ENCODE measurements at places on chromosomes 3 and 15. TPM values are rescaled to one million over a fixed set of nuclear protein-coding genes. Genes with fewer than 3 reads are reported as not detected.

GRCh38 chr3:31225923-31226322 lies 306.8 kb upstream of the STT3B start:
- DNase-seq, result no peak

GRCh38 chr15:100985401-100985800 lies 66.2 kb downstream of the LRRK1 start:
- no peak for DNase-seq

- no peak for DNase-seq
Measured at GRCh38 chr3:43723121-43723734, 32.5 kb downstream of the ABHD5 start.

GRCh38 chr3:116741467-116741866 lies 31.9 kb downstream of the TUSC7 start:
- no peak for DNase-seq

DNA sequence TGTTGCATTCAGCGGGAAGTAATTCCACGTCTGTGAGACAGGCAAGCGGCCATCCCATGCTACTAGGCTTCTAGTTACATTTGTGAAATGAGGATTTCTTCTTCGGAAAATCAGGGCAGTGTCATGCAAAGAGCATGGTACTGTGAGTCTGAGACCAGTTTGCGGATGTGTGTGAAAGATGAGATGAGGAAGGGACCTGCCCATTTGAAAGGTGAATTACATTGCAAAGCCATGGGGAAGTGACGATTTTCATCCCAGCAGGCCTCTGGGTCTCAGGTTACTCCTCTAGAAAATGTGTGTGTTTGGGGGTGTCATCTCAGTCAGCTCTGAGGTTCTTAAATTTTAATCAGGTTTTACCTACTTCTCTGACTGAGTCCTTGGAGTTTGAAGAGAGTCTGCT lies 16.1 kb downstream of the TLE3 start:
- no peak for DNase-seq

DNA sequence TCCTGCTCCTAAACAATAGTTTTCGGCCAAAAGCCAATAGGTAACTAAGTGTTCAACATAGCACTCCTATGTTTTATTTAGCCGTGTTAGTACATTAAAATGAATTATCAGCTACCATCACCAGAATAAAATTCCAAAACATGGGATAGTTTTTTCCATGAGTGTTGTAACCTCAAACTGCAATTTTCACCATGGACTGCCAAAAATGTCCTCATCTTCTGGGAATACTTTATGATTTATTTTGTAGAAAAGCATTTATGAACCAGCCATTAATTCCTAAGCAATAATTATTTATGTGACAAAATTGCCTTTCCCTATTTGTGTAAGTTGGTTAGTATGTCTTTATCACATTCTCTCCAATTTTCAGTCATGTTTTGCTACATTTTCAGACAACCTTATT lies 438.1 kb downstream of the NAALADL2 start:
- no peak for DNase-seq

GRCh38 chr3:43726521-43726920 lies 35.8 kb downstream of the ABHD5 start:
- DNase-seq, result no peak

DNA sequence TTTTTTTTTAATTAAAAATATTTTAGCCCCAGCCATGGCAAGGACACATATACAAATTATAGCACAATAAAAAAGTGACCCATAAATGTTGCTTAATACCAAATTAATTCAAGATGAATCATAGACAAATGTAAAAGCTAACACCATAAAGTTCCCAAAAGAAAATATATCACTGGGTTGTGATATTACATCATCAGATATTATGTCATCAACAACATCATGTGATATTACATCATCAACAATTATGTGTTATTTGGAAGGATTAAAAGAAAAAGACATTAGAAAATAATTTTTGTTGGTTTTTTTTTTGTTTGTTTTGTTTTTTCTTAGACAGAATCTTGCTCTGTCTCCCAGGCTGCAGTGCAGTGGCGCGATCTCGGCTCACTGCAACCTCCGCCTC lies 34.5 kb upstream of the ABHD10 start:
- no peak for DNase-seq

GRCh38 chr3:121885386-121885785 lies 8.8 kb upstream of the SLC15A2 start:
- no peak for DNase-seq

GRCh38 chr3:139434764-139435307 lies 41.5 kb downstream of the RBP2 start:
- DNase-seq, result no peak

GRCh38 chr15:101501703-101502373 lies 12.3 kb upstream of the PCSK6 start:
- no peak for DNase-seq

GRCh38 chr3:170256597-170256996 lies 34.4 kb downstream of the PRKCI start:
- no peak for DNase-seq

GRCh38 chr3:194184265-194184751 lies 48.4 kb downstream of the HES1 start:
- DNase-seq, result no peak

DNA sequence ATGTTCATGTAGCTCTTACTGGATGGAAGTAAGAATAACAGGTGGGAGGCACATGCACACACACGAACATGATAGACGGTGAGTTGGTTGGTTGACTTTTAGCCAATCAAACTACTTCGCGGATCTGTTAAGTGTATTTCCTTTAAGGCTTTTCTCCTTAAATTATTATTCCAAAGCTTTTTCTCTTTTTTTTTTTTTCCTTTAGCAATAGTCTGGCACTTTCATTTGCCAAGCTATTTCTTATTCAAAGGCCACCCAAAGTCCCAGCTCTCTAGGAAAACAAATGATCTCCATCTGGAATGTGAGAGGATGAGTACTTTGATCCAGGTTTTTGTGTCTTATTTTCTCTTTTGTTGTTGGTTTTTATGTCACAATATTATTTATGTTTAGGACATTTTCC lies 141.1 kb downstream of the TPRG1 start:
- DNase-seq, result no peak

GRCh38 chr3:21927261-21927660 lies 176.3 kb upstream of the ZNF385D start:
- DNase-seq, result no peak

- no peak for DNase-seq
Measured at GRCh38 chr15:78461171-78461888, 23.3 kb downstream of the IREB2 start.

GRCh38 chr15:68559345-68560310 lies 19.2 kb upstream of the CORO2B start:
- peak; percentile 72 for DNase-seq

DNA sequence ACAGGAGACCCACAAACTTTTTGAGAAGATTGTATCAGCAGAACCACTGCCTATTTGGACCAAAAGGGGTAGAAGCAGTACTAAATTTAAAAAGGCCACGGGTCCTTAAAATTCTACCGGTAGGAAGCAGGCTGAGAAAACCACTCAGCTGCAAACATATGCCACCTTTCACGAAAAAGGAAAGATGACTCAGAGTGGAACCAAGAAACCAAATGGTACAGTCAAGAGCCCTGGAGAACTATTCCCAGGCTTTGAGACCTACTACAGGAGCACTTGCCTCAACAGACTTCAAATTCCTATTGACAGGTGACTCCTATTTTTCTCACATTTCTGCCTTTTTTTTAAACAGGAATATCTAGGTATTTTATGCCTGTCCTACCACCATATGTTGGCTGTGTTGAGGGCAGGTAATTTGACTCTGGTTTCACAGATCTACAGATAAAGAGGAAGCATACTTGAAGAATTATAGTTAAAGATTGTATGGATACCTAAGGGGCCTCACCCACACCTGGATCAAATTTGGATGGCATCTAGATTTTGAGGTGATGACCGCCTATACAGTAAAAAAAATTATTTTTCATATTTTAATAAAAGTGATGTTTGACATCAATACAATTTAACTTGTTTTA lies 10.1 kb downstream of the GOLIM4 start:
- no peak for DNase-seq

DNA sequence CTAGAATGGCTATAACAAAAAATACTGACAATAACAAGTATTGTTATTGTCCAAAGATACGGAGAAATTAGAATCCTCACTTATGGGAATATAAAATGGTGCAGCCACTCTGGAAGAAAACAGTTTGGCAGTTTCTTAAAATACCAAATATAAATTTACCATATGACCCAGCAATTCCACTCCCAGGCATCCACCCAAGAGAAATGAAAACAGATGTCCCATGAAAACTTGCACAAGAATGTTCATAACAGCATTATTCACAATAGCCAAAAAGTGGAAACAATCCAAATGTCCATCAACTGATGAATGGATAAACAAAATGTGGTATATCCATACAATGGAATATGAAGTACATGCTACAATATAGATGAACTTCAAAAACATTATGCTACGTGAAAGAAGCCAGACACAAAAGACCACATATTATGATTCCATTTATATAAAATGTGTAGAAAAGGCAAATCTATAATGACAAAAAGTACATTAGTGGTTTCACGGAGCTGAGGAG lies 9.4 kb downstream of the AAGAB start:
- DNase-seq, result no peak

DNA sequence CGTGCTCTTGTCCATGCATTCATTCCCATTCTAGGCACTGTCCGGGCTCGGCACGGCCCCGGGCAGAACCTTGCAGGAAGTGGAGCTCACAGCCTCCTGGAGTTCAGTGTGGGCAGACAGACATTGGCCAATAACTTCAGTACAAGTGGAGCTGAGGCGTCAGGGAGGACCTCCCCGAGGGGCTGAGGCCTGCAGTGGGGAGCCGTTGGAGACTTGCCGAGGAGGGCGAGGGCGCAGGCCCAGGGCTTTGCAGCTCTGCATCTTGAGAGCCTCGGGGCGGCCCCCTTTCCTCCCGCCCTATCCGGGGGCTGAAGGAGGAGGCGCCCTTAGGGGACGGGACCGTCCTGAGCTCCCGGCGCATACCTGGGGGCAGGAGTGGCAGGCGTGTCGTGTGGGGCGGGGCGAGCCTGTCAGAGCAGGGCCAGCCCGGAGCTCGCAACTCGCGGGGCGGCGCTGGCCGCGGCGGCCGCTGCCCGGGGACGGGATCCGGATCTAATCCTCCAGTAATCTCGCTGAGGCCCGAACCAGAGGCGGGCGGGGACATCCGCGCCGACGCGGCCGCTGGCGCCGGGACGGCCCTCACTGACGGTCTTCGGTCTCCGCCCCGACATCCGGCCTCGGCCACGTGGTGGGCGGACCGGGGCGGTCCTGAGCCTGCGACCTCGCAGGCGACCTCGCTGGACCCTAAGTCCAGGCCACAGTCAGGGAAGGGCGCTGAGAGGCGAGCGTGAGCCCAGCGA lies at the start of gene ACY1:
Gene ACY1 (plus strand): TSS at position 698 of the 740 bp plus-strand sequence. CDS start 530 bp downstream, outside the sequence.
- DNase-seq, result no peak

GRCh38 chr3:16211176-16211904 lies 36.9 kb downstream of the GALNT15 start:
- no peak for DNase-seq

DNA sequence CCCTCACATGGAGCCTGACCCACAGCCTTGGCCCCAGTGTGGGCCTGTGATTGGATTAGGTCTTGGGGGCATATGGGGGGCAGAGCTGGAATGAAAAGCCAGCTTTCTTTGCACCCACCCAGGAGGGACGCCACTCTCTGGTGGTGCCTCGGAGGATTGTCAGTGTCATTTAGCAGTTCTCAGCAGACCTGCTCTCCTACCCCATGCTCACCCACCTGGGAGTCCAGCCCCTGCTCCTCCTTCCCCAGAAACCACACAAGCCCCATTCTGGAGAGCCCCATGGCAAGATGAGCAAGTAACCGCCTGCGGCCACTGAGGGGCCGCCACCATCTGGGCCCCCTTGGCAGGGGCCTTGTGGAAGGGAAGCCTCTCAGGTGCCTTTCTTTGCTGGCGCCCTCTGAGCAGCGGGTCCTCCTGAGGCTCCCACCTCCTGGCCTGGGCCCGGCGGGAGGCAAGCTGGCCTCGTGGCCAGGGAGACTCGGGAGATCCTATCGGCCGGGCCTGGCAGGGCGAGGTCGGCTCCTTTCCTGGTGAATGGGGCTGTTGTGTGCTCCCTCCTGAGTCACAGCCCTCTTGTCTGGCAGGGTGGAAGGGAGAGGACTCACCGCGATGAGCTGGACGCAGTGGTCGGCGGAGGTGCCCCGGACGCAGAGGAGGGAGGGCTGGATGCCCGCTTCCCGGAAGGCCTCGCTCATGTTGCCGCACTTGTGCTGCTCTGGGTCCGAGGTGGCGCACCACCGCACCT lies 2.3 kb downstream of the MELTF start:
- no peak for DNase-seq

- DNase-seq, result no peak
Measured at GRCh38 chr3:71728632-71729342, 3.6 kb upstream of the EIF4E3 start.

DNA sequence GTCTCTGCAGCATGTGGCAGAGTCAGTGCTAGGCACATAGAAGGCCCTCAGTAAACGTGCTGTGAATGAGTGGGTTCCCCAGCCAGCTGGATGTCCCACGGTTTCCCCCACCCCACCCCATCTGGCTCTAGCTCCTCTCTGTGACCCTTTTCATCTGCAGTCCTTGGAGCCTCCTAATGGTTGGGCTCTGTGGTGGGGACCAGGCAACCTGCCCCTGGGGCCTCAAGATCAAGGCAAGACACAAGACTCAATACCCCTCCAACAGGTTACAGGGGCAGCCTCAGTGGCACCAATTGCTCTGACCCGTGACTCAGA lies 17.1 kb upstream of the CYP11A1 start:
- DNase-seq, result no peak

GRCh38 chr3:153429821-153430220 lies 267.8 kb downstream of the RAP2B start:
- DNase-seq, result no peak

DNA sequence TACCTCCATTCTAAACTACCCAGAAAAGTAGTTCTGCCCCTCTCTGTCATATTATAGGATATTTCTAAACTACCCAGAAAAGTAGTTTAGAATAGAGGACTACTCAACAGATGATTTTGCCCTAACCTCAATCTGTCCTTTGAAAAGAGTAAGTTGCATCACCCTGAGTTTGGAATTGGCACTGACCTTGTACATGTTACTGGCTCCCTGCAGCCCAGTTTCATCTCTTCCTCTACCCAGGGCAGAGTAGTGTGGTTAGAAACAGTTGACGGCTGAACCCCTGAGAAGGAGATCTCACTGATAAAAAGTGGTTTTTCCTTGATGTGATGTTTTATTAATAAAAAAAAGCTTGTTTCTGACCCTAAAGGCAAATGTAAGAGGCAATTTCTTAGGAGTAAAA lies 340.5 kb upstream of the NECTIN3 start:
- DNase-seq, result no peak

IQCH gene
- 8.6 TPM for polyA plus RNA-seq

PGBD4 gene
- polyA plus RNA-seq, result 1.9 TPM

COL8A1 gene
- polyA plus RNA-seq, result 7.0 TPM

MESP2 gene
- polyA plus RNA-seq, result 0.18 TPM

CELF6 gene
- 4.2 TPM for polyA plus RNA-seq

WDR72 gene
- polyA plus RNA-seq, result 62.4 TPM

CSTA gene
- 0.91 TPM for polyA plus RNA-seq

ARHGAP31 gene
- 14.0 TPM for polyA plus RNA-seq

MUC4 gene
- polyA plus RNA-seq, result 2.1 TPM

AP3B2 gene
- polyA plus RNA-seq, result 3.4 TPM

DGKG gene
- polyA plus RNA-seq, result 1.1 TPM

CD96 gene
- polyA plus RNA-seq, result 1.0 TPM

GABRG3 gene
- 2.2 TPM for polyA plus RNA-seq

ARL14 gene
- 0.12 TPM for polyA plus RNA-seq

GPR149 gene
- polyA plus RNA-seq, result not detected

TMEM212 gene
- polyA plus RNA-seq, result not detected

MME gene
- 536 TPM for polyA plus RNA-seq
